ENCODE measurements at places on chromosomes 6 and 20.

DNA sequence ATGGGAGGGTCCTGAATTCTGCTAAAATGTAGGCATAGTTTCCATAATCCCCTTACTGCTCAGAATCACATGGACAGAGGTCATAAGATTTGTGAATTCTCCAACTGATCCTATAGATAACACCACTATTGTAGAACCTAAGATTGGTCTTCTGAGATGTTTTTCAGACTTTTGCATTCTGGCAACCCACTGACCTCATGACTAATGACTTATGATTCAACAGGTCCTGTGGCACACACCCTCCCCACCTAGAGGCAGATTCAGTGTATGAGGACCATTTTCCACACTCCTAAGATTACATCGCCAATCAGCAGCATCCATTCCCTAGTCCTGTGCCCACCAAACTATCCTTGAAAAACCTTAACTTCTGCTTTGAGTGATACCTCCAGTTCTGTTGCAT, 207.2 kb downstream of the BTBD9 start:
- DNase-seq = no peak

DNA sequence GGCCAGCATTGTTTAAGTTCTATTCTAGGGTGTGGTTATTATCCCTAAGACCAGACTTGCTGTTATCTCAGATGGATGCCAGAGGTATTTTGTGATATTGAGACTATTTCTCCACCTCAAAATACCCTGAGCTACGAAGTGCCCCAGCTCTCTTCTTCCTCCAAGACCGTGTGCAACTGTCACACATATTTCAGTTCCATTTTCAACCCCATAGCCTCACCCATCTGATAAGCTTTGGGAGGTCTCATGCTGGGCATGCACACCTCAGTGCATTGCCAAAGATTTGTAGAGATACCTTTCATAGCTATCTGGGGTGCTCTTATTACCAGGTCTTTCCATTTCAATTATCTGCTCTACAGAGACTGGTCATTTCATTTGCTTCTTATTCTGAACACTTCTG, 815.8 kb upstream of the EYS start:
- no peak for DNase-seq

DNA sequence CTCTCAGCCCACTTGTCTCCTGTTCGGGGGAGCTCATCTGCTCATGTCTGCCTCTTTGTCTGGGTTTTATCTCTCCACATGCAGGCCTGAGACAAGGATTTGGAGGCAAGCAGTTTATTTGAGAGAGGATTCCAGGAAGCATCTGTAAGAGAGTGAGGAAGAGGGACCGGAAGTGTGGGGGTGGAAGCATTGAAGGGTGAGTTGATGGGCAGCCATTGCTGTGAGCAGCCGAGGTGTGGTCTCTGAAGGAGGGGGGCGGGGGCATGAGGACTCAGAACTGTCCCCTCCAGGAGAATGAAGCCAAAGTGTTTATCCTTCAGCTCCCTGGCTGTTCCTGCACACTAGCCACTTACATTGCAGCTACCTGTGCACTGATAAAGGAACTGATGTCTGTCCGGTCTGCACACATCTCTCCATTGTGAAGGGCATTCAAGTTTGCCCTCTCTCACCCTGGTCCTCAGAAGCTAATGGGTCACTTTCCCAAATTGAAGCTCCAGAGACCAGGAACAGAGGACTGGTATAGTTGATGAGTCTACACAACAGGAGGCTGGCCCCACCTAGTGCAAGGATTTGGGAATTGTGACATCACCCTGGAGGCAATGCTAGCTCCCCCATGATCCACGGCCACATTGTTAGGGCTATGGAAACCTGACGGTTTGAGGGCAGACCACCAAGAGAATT, 100.5 kb upstream of the FOXA2 start:
- no peak for DNase-seq

DNA sequence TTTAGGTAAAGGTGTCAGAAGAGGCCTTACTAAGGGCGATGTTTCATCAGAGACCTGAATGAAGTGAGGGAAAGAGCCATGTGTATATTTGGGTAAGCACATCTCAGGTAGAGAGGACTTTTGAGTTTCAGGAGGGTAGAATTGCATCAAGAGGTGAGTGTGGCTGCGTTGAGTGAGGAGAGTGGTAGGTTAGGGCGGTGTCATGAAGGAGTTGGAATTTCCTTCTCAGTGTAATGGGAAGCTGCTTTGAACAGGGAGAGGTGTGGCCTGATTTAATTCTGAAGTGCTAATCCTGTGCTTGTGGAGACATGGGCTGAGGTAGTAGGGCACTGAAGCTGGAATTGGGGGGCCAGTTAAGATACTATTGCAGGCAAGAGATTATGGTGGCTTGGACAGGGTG, 53.9 kb downstream of the IGF2R start:
- no peak for DNase-seq

DNA sequence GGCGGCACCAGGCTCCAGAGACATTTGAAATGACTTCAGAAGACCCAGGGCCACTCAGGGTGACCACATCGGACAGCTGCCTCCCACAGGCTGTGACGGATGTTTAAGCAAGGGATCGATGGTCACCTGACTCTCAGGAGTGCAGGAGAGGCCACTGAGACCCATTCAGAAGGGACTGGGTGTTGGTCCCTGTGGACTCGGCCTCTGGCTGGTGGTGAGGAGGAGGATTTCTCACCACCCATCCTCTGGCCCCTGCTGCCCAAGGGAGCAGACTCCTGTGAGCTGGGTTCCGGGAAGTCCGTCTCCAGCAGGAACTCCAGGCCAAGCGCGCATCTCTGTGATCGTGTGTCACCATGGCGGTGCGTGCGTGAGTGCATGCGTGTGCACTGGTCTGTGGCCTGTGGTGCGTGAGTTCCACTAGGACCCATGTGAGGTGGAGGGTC, 25.5 kb downstream of the NPEPL1 start:
- no peak for DNase-seq

- DNase-seq = no peak
Measured at GRCh38 chr20:8132484-8133309, 631 bp downstream of the PLCB1 start.

- no peak for DNase-seq
Measured at GRCh38 chr6:20711518-20711917, 177.3 kb downstream of the CDKAL1 start.

- no peak for DNase-seq
Measured at GRCh38 chr6:165769401-165769800, 106.4 kb upstream of the PDE10A start.

DNA sequence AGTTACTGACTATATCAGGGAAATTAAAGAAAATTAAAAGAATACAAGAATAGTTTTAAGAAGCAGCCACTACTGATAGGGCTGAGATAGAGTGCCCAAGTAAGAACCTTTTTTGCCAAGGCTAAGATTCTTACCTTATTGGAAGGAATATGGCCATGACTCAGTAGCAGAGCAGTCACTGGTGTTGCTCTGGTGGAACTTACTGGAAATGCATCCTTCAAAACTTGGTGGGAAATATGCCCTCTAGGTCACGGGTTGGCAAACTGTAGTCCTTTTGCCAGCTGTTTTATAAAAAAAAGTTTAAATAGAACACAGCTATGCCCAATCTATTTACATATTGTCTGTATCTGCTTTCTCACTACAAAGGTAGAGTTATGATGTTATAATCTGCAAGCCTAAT, 6.0 kb downstream of the HSF2 start:
- no peak for DNase-seq

DNA sequence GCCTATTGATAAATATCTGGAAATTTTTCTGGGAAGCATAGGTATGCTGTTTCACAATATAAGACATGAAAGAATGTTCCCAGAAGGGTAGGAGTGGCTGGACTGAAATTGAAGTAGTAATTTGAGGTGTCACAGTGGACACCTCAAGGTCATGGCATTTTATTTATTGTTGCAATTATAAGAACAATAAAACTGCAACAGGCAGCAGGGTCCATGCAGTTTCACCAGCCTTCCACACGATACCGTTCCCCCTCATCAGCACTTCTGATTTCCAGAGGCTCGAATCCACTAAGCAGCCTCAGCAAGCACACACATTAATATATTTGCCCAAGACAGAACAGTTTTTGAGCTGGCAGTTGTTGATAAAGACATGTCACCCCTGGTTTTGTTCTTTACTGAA, 1037.4 kb downstream of the KIF16B start:
- no peak for DNase-seq

DNA sequence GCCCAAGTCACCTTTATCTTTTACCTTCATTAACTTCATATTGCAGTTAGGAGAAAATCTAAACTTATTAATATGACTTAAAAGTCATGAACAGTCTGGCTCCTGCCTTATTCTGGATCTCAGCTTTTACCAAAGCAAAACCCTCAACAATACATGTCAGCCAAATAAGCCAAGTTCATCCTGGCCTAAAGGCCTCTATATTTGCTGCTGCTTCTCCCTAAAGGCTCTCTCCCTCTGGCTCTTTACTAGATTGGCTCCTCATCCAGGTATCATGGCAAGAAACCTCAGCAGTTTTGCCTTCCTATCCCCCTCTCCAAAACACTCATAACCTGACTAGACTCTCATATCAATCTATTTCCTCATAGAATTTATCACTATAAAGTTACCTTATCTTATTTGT, 11.1 kb downstream of the LMBRD1 start:
- DNase-seq = no peak

DNA sequence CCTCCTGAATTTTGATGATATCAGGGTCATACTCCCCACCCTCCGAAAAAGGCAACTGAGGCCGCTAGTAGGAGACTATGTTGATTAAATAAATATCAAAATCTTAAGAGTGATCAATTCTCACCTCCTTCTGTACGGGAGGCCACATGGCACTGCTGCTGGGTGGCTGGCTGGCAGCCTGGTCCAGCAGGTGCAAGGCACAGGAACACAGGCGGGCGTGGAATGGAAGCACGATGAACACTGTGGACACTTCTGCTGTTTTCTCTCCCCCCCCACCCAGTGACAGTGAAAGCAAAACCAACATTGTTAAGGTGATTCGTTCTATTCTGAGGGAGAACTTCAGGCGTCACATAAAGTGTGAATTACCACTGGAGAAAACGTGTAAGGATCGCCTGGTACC, 9.7 kb upstream of the CLDN20 start:
- DNase-seq = no peak

DNA sequence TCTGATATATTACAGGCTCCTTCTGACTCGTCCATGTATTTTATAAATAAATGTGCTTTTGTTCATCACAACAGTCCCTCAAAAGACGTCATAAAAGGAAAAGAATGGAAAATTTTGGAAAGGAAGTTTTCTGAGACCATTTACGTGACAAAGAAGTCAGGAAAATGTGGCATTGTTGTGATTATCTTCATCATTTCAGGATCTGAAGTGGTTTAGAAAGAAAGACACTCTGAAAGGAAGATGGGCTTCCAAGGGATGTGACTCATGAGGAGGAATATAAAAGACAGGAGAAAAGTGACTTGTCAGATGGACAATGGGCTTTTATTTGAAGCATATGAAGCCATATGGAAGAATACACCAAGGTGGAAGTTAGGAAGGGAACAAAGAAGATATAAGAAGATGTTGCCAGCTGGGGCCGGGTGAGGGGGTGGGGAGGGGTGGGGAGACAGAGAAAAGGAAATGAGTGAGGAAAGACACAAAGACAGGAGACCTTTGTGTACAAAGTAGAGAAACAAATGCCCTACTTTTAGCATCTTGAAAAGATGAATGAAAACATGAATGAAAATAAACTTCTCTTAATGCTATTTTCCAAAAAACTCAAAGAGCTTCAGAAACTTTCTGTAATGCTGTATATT, 190.3 kb upstream of the PREP start:
- no peak for DNase-seq
